ENCODE measurements at places on chromosomes 12 and 14. TPM values are rescaled to one million over a fixed set of nuclear protein-coding genes. Genes with fewer than 3 reads are reported as not detected.

The KRT73 gene
- 0.52 TPM for total RNA-seq

The DCN gene
- total RNA-seq, result 753 TPM

The MIPOL1 gene
- 10.0 TPM for total RNA-seq

The ZFHX2 gene
- 2.3 TPM for total RNA-seq

The GPR84 gene
- total RNA-seq, result 0.96 TPM

The SLC35F4 gene
- total RNA-seq, result not detected

The KRT2 gene
- total RNA-seq, result not detected

The SERPINA9 gene
- not detected for total RNA-seq

The MYO1H gene
- 0.64 TPM for total RNA-seq

The RNASE2 gene
- total RNA-seq, result 4.1 TPM

The IL26 gene
- total RNA-seq, result not detected

The LMNTD1 gene
- not detected for total RNA-seq

The MYF6 gene
- total RNA-seq, result not detected

The SLC6A15 gene
- total RNA-seq, result not detected

The CLBA1 gene
- 6.9 TPM for total RNA-seq

The PIK3C2G gene
- 0.69 TPM for total RNA-seq

The SMIM41 gene
- total RNA-seq, result 6.1 TPM

The AMDHD1 gene
- total RNA-seq, result 1.4 TPM

The SYNE3 gene
- total RNA-seq, result 19.3 TPM

The KRT1 gene
- 3.5 TPM for total RNA-seq

The DEGS2 gene
- 1.7 TPM for total RNA-seq

The NELL2 gene
- total RNA-seq, result 1.6 TPM

The HCFC2 gene
- 19.4 TPM for total RNA-seq

The CLEC4D gene
- 1.1 TPM for total RNA-seq

The OLR1 gene
- total RNA-seq, result 96.1 TPM

The IL31 gene
- total RNA-seq, result not detected

The TAC3 gene
- total RNA-seq, result not detected

The KLRB1 gene
- total RNA-seq, result 3.3 TPM

The VDR gene
- 28.7 TPM for total RNA-seq

The LRP6 gene
- total RNA-seq, result 55.8 TPM

The KCNA1 gene
- total RNA-seq, result not detected

The ZDHHC22 gene
- total RNA-seq, result not detected

The DPF3 gene
- 0.90 TPM for total RNA-seq

The OR6C70 gene
- total RNA-seq, result not detected

The HOXC12 gene
- not detected for total RNA-seq

The CYP46A1 gene
- 1.3 TPM for total RNA-seq

The NXPH4 gene
- total RNA-seq, result not detected

The KRT85 gene
- total RNA-seq, result not detected

The KRT83 gene
- total RNA-seq, result not detected
